AG09319 (cell line): ENCODE measurements at places on chromosomes 1 and 21.

GRCh38 chr1:31040038-31040437 is 25.5 kb downstream of the PUM1 start:
- DNase-seq: no peak

- DNase-seq: peak; percentile 60
Observed at GRCh38 chr1:154479764-154480421, 22.1 kb upstream of the TDRD10 start.

- no peak for DNase-seq
Observed at GRCh38 chr1:8238141-8239038, 79.5 kb upstream of the SLC45A1 start.

- DNase-seq: no peak
Observed at GRCh38 chr1:2405588-2406295, 6.6 kb downstream of the PEX10 start.

DNA sequence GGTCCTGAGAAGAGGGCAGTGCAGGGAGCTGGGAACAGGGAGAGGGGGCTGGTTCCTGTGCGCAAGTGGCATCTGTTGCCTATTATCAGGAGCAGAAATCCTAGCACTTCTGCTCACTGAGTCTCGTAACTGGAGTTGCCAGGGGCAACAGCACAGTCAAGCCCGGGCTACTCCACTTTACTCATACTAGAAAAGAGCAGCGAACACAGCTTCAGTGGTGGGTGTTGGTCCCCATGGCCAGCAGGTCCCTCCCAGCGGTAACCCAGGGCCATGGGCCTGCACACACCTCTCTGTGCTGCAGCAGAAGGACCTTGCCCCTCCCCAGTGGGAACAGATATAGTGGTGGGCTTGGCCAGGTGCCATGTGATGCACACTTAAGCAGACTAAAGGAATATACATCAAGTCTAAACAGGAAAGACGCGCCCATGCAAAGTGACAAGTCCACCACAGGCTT is 8.5 kb downstream of the PYCR2 start:
- DNase-seq: no peak

DNA sequence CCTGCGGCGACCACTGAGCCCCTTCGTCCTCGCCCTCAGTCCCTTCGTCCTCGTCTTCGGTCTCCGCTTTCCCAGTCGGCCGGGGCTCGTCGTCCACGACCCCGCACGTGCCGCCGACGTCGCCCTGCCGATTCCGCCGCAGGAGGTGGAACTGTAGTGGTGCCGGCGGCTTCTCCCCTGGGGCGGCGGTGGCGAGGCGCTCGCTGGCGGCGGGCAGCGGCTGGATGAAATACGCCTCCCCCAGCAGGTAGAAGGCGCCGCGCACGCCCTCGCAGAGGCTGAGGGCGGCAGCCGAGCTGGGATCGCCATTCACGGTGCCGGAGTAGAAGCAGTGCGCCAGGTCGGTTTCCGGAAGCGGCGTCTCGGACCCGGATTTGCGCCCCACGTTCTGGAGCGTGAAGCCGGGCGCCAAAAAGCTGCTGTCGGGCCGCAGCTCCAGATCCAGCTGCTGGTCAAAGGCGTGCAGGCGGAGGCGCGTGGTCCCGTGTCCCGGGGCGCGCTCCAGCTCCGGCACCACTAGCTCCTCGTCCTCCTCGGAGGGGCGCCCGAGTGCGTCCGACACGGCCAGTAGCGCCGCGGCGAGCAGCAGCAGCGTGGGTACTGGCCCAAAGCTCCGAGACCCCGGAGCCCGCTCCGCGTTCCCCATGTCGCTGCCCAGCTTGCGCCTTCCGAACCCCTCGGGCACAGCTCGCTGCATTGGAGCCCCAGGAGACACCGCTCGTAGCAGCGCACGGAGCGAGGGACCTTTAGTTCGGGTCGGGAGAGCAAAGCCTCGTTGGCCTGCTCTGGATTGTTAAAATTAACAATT is 747 bp downstream of the ADAMTS1 start:
- no peak for DNase-seq

DNA sequence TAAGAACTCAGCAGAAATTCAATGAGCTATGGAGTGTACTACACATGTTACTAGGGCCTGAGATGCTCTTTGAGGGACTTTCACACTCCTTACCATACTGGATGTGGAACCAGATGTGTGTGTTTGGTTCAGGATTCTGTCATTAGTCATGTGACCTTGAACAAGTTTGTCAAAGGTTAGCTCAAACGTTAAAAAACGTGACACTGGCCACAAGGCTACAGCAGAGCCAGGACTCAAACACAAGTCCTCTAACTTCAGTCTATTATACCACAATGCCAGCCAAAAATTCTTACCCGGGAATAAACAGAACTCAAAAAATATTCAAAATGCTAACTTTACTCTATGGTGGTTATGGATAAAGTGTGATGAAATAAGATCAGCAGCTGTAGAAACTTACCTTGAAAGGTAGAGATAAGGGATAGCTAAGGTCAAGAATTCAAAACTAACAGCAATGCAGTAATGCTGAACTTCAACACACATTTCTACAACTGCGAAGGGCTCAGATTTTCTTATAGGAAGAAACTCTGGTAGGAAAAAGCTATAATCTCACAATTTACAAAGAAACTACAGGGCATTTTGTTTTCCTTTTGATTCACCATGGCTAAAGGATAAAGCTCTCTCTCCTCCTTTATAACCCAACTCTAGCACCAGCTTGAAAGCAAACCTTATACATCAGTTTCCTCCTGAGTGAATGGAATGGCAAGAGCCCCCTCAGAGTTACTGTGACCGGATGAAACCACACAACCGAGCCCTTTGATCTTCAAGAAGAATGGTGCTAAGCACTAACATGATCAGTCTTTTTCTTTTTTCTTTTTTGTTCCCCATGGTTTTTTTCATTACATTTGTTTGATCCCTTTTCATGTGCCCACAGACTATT is 233.9 kb downstream of the SLC45A1 start:
- DNase-seq: no peak

- DNase-seq: no peak
Observed at GRCh38 chr1:206716870-206717673, 32.4 kb downstream of the MAPKAPK2 start.

DNA sequence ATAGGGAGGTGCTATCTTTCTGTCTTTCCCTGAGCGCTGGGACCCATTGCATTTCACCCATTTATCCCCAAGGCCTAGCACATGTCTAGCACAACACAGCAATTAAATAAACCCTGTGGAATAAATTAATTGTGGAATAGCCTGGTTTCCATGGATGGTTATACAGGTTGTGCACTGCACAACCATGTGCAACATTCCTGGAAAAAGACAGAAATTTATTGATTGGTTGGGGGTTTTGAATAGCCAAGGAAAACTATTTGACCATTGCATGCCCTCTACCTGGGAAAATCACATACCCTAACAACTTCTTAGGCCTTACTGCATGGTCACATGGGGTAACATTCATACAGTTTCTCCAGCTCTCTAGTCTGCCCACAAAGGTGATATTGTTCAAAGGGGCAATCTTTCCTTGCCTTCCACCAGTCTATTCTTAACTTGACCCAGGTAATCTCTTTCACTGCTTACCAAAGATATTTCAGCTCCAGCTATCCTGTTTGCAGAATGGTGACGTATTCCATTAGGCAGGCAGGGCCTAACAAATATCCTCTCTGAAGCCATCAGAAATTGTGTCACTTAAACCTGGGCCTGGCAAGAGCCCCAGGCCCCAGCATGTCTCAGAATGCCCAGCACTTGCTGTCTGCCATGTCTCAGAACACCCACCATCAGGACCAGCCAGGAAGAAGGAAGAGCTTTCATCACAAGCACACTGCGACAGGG is 157.9 kb upstream of the RAB4A start:
- DNase-seq: no peak

- no peak for DNase-seq
Observed at GRCh38 chr1:216896146-216896545, 172.9 kb upstream of the ESRRG start.

- DNase-seq: no peak
Observed at GRCh38 chr21:32336711-32337110, 38.1 kb downstream of the MRAP start.

DNA sequence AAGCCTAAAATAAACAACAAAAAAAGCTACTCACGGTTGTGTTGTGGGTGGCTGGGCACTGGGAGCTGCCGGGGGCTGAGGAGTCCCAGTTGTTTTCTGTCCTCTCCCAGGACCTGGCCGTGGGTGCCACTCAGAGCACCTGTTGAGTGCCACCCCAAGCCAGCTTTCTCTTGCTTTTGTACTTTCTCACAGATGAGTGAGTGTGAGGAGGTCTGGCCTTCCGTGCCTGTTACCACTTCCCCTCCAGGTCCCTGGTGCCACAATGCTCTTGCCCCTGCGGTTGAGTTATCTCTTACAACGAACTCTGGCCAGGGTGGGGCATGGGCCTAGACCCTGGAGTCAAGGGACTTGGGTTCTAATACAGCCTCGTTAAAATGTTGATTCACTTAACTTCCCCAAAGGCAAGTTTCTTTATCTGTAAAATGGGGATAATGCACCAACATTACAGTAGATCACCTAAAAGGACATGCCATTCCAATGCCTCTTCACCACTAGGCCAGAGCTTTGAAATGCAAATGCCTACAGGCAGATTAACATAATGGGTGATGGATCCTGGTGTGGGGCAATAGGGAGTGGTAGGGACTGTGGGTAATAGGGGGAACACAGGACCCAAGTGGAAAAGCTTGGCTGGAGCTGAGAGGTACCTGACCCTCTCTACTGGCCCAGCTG is at the start of gene CNR2:
Gene CNR2, minus strand, starts transcription at position 151 of the 669 bp plus-strand sequence. CDS start 37,745 bp downstream, outside the sequence.
- DNase-seq: no peak

- DNase-seq: no peak
Observed at GRCh38 chr1:200029822-200030152, 2.3 kb downstream of the NR5A2 start.

DNA sequence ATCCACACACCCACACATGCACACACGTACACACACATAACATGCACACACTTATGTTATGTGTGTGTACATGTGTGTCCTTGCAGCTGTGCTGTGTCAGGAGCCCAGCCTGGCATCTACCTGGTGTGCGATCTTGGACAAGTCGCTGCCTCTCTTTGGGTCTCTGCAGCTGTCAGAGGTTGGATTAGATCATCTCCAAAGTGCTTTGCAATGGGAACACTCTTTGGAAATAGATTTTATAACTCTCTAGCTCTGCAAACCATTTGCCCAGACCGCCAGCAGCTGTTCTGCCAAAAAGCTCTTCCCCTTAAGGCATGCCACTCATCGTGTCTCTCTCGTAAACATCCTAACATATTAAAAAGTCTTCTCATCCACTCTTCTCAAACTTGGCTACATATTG is 4.7 kb downstream of the PKP1 start:
- DNase-seq: no peak

GRCh38 chr21:28627691-28628090 is 365.0 kb downstream of the LTN1 start:
- DNase-seq: no peak

DNA sequence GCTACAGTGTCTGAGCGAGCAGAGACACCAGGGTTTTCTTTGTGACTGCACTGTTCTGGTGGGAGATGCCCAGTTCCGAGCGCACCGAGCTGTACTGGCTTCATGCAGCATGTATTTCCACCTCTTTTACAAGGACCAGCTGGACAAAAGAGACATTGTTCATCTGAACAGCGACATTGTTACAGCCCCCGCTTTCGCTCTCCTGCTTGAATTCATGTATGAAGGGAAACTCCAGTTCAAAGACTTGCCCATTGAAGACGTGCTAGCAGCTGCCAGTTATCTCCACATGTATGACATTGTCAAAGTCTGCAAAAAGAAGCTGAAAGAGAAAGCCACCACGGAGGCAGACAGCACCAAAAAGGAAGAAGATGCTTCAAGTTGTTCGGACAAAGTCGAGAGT is 2.7 kb downstream of the ZBTB18 start:
- no peak for DNase-seq

GRCh38 chr1:234823191-234824176 is 213.5 kb upstream of the IRF2BP2 start:
- DNase-seq: no peak

- DNase-seq: no peak
Observed at GRCh38 chr1:97640677-97641076, 280.2 kb downstream of the DPYD start.

- DNase-seq: no peak
Observed at GRCh38 chr1:241825581-241825980, 22.4 kb upstream of the EXO1 start.

GRCh38 chr1:205582046-205582445 is 49.8 kb downstream of the ELK4 start:
- no peak for DNase-seq

GRCh38 chr1:222631611-222632208 is 13.8 kb downstream of the MIA3 start:
- DNase-seq: no peak

DNA sequence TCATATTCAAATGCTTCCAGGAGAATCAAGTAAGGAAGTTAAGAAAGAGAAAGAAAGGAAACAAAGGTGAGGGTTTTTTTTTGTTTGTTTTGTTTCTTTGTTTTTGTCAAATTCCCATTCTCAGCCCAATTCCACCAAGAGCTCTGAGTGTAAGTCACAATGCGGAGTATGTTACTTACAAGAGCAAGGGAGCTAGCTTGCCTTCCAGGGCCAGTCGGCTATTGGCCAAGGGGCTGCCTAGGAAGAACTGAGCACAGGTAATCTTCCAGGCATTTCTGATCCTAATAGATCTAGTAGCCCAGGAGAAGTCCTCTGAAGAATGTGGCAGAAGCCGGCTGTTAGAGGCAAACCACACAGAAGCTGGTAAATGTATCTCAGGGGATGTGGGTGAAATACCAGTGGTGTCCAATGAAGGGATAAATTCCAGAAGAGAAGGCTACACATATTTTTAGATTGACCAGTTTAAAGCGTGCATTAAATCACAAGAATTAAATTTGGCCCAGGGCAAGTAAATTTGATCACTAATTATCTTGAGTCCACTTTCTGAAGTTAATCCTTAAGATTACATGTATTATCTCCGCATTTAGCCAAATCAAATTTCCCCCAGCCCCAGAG is 239.6 kb upstream of the ADAMTS5 start:
- no peak for DNase-seq

DNA sequence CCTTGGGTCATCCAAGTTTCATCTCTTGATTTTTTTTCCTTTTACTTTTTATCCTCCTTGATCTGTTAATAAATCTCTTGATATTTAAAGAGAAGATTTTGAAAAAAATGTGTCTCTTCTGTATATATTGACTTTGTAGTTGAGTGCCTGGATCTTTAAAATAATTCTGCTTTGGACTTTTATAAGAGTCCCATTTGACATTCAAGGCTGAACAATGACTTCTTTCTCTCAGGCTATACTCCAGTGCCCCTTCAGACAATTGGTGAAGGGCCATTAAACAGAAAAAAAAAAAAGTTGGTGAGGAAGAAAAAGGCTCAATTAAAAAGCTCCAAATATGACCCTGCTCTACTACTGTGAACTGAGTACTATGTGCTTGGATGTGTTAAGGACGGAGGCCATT is 40.9 kb upstream of the CITED4 start:
- no peak for DNase-seq
